Upper lobe of left lung (tissue), 6 donors: ENCODE measurements at places on chromosomes 7 and 10. TPM values are rescaled to one million over a fixed set of nuclear protein-coding genes. Genes with fewer than 3 reads are reported as not detected.

DNA sequence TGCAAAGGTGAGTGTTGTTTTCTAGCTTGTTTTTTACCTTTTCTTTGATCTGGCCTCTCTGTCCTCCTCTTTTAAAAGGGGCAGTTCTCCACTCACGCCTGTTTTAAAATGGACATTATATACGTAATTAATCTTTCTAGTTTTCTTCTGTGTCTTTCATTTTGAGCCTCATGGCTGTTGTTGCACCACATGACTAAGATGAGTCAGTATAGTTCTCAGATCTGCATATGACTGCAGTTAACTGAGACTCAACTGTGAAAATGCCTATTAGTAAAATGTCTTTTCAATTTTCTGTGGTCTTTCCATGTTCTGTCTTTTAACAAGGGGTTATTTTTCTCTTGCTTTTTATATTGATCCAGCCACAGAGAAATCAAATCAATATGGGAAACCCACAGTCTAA is 296.1 kb downstream of the CDK14 start:
- H3K27me3 ChIP-seq, result no peaks in the 10 kb centered on the region
- no peak overlapping the region for H3K27ac ChIP-seq
- no peak for DNase-seq
- H3K4me1 ChIP-seq, result no peaks in the 10 kb centered on the region
- no peaks in the 10 kb centered on the region for H3K36me3 ChIP-seq
- no peak overlapping the region for H3K4me3 ChIP-seq

DNA sequence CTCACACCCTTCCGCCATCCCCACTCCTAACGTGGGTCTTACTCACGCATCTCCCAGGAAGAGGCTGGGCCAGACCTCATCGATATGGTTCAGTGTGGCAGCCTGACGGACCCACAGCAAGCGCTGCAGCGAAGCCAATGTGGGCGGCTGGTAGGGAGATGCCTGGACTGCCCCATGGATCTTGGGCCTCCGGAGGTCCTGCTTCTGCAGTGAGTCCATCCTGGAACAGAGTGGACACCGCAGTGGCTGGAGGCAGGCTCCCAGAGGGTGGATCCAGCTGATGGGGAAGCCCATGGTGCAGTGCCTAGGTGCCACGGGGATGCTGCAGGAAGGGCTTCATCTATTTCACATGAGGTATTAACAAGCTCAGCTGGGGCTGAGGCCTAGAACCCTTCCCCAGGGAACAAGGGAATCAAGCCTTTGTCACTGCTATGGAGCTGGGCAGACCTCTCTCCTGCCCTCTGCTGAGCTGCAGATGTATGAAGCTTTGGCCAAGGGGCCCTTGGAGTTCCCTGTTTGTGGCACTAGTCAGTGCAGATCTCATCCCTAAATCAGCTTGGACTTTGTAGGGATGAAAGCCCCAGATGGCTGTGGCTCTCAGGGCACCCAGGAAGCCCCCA is 13.7 kb upstream of the SAMD8 start:
- DNase-seq, result peak; percentile 22
- H3K4me1 ChIP-seq, result no peaks in the 10 kb centered on the region
- no peaks in the 10 kb centered on the region for H3K36me3 ChIP-seq

The PSD gene
- total RNA-seq, result 4.3 TPM

DNA sequence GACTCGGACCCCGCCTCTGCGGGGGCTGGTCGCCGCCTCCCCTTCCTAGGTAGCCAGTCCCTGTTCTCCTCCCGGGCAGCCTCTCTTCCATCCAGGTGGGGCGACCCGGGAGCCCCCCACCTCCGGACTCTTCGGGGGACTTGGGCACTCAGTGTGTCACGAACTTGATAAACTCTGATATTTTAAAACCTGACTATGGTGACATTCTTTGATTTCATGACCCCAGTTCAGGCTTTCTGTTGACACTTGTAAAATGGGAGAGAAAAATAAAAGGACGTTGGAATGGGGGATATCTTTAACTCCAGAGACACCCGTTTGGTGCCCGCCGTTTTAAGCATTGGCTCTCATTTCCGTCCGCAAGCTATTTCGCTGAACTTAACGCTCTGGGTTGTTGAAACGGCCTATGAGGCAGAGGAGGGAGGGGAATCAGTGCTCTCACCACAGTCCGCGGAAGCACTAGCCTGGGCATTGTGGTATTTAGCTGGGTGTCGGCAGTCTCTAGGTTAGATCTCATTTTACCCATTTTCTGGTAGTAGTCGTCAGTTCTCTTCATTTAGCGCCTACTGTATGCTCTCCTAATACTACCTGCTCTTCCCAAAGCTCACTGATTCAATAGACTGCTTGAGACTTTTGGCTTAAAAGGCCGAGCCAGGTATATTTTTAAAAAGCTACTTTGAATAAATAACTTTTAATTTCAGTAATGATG is 738 bp downstream of the VPS26A start:
- H3K27ac ChIP-seq, result peak overlapping the region; percentile 98
- H3K27me3 ChIP-seq, result no peaks in the 10 kb centered on the region
- H3K4me3 ChIP-seq, result peak overlapping the region; percentile 92
- peaks cover 40% of the 10 kb centered on the region for H3K4me1 ChIP-seq
- peak; percentile 69 for DNase-seq

The TRPV5 gene
- not detected for total RNA-seq

- H3K4me3 ChIP-seq, result no peak overlapping the region
- H3K27me3 ChIP-seq, result no peaks in the 10 kb centered on the region
- no peaks in the 10 kb centered on the region for H3K36me3 ChIP-seq
These were observed 160.5 kb downstream of the NRF1 start for GRCh38 chr7:129771928-129772479.

The NKX2-3 gene
- not detected for total RNA-seq

DNA sequence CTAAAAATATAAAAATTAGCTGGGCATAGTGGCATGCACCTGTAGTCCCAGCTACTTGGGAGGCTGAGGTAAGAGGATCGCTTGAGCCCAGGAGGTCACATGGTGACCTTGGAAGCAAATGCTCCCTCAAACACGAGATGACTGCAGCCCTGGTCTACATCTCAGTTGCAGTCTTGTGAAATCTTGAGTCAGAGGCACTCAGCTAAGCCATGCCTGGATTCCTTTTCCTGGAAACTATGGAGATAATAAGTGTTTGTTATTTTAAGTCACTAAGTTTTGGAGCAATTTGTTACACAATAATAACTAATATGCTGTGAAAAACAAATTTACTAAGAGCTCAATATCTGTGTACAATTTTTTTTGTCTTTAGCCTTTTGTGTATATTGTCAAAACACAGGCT is 284.3 kb upstream of the KAT6B start:
- no peaks in the 10 kb centered on the region for H3K27me3 ChIP-seq
- H3K4me1 ChIP-seq, result peaks cover 3% of the 10 kb centered on the region
- H3K4me3 ChIP-seq, result no peak overlapping the region

The STEAP1 gene
- 6.2 TPM for total RNA-seq

DNA sequence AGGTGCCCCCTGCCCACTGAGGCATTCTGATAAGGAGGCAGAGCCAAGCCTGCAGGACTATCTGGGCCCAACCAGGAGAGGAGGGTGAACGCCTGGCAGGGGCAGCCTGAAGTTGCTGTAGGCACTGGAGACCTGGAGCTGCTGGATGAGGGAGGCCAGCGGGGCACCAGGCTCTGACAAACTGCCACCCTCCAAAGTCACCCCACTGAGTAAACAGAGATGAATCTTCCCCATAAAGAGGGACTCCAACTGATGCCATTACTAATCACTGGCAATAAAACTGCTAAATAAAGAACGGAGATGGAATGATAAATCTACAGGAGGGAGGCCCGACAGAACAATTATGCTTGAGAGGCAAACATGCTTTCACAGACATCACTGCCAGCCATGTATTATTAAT is 44.2 kb downstream of the DRGX start:
- H3K27ac ChIP-seq, result no peak overlapping the region
- H3K27me3 ChIP-seq, result no peaks in the 10 kb centered on the region
- H3K4me1 ChIP-seq, result no peaks in the 10 kb centered on the region
- DNase-seq, result no peak
- no peaks in the 10 kb centered on the region for H3K36me3 ChIP-seq
